ENCODE measurements at places on chromosomes 12 and 14.

DNA sequence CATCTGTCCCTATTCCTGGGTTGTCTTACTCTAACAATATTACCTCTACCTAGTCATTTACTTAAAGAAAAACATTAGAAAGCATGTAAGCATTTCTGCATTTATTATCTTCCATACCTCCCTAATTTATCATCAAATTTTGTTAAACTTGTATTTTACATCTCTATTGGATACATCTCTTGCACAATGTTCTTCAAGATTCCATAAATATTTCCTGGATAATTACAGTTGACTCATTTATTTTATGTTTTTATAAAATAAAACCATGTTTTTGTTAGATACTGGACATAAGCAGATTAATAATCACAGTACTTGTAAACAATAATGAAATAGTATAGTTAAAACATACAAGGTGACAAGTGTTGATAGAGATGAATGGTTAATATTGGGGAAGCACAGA lies 209.0 kb downstream of the TMTC3 start:
- no peak for DNase-seq

DNA sequence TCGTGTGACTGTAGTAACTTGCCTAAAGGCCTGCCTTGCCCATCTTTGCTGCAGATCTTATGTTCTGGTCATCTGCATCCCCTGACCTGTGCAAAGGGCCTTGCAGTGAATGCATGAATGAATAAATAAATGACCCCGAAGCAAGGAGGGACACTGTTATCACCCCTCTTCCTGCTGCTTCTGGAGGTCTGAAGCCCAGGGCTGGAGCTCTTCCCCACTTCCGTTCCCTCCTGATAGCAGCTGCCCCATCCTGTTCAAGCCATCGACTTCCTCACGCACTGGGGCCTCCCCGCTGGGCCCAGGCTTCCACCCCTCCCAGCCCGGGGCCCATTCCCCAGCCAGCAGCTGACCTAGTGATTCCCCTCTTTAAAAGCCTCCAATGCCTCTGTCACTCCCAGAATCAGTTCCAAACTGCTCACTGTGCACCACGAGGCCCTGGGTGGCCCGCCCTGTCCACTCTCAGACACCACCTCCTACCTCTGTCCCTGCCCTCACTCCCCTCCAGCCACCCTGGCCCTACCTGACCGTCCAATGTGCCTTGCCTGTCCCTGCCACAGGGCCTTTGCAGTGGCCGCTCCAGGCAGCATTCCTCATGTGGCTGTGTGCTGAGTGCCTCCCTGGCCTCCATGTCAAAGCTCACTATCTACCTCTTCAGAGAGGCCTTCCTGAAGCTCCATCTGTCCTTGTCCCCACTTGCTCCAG lies 78.6 kb downstream of the SCARB1 start:
- DNase-seq, result no peak

DNA sequence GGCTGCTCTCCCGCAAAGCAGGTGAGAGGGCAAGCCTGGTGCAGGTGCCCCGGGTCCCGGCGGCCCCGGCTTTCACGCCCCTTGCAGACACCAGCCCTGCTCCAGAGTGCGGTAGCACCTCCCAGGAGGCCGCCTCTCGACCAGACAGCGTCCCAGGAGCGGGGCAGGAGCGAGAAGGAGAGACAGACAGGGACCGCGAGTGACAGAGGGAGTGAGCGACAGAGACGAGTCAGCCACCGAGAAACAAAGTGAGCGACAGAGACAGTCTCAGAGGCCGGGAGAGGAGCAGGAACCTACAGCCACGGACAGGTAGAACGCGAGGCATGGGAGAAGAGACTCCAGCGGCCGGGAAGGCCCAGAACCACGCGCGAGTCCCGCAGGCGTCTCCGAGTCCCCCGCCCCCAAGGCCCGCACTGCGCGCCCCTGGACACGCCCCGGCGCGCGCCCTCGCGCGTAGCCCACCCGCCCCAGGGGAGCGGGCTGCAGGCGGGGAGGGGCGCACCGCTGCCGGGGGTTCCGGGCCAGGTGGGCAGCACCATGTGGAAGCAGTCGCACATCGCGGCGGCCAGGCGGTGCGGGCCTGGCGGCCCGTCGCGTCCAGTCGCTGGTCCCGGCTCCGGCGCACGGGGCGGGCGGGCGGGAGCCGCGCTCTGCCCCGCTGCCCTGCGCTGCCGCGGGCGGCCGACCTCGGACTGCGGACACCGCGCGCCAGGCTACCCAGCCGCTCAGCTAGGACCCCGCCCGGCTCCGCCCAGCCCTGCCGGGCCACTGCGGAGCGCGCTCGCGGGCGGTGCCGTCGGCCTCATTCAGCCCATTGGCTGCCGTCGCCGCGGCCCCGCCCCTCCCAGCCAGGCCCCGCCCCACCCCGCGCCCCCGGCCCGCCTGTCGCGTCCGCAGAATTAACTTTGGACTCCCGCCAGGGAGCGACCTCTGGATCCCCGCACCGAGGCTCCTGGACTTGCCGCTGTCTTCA lies at the start of gene AHNAK2:
TSS of gene AHNAK2 (minus strand) at position 694 of the 973 bp plus-strand sequence. CDS start at position 557, 137 bp downstream.
- DNase-seq, result peak; percentile 42

DNA sequence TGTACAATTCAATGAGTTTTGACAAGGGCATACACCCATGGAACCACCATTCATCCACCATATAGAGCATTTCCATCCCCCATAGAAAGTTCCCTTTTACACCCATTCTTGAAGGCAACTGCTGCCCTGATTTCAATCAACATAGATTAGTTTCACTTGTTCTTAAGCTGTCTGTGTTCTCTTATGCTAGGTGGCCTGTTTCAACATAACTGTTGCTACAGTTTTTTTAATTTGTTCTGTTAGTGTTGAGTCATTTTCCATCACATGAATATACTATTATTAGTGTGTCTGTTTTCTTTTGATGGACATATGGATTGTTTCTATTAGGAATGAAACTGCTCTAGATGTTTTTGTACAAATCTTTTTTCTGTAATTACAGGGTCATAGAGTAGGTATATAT lies 123.4 kb downstream of the PTPRQ start:
- DNase-seq, result peak; percentile 57

GRCh38 chr14:80310938-80311750 lies 99.8 kb upstream of the DIO2 start:
- DNase-seq, result no peak

DNA sequence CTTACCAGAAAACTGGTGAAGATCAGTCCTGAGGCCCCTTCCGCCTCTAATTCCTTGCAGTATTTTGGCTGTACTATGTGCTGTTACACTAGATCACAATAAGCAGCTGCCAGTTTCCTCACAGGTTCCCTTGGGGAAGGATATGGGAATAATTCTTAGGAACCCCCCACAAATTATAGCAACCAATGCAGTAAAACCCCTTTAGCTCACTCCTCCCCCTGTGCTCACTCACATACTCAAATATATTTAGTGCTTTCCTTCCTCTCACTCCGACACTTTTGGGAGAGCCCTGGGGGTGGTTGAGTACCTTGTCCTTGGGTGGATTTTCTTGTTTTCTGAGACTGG lies 162.7 kb downstream of the ETV6 start:
- DNase-seq, result no peak

DNA sequence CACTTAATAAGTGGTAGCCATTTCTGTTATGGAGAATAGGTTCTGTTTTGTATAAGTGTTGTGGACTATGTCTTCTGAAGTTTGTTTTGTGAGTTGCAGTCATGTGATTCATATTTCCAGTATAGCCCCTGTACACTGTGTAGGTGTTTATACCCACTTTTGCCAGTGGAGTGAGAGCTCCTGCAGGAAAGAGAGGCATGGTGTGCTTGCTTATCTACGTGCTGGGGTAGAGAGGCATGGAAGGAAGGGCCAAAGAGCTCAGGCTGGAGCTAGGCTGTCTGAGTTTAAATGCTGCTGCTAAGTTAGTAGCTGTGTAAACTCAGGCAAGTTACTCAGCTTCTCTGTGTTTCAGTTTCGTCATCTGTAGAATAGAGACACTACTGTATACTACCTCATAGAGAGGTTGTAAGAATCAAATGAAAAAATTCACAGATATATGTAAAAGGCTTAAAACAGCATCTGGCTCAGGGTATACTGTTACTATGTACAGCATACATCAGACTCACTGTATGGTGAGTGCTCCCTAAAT lies 88.2 kb upstream of the SLC38A2 start:
- DNase-seq, result no peak

- DNase-seq, result no peak
These were observed 441 bp downstream of the PDE3A start for GRCh38 chr12:20368651-20369304.

DNA sequence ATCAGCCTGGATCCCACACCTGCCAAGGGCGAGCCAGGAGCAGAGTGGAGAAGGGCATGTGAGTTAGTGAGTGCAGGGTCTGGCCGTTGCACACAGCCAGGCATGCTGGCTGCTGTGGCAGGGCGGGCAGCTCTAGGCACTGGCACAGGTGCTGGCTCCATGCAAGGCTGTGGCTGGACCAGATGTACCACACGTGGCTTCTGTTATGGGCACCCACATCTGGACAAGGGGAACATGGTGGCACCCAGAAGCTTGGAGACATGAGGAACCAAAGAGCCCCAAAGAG lies 20.1 kb downstream of the SERPINA3 start:
- no peak for DNase-seq

GRCh38 chr14:101915871-101916815 lies 48.2 kb upstream of the DYNC1H1 start:
- DNase-seq, result no peak

- no peak for DNase-seq
These were observed 32.9 kb downstream of the MAP1LC3B2 start for GRCh38 chr12:116591855-116592637.

DNA sequence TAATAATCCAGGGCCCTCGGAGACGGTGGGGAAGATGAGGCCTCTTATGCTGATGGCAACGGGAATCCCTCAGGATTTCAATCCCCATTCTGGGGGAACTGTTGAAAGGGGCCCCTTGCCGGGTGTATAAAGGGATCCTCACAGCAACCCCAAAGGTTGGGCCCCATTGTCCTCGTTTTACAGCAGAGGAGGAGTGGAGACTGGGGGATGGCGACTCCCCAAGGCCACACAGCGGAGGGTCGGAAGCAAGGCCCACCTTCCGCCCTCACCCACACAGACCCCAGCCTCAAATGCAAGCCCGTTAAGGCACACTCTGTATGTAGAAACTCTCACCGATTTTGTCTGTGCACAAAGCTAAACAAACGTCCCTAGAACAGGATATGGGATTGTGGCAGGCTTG lies 327.9 kb upstream of the DIO3 start:
- no peak for DNase-seq

DNA sequence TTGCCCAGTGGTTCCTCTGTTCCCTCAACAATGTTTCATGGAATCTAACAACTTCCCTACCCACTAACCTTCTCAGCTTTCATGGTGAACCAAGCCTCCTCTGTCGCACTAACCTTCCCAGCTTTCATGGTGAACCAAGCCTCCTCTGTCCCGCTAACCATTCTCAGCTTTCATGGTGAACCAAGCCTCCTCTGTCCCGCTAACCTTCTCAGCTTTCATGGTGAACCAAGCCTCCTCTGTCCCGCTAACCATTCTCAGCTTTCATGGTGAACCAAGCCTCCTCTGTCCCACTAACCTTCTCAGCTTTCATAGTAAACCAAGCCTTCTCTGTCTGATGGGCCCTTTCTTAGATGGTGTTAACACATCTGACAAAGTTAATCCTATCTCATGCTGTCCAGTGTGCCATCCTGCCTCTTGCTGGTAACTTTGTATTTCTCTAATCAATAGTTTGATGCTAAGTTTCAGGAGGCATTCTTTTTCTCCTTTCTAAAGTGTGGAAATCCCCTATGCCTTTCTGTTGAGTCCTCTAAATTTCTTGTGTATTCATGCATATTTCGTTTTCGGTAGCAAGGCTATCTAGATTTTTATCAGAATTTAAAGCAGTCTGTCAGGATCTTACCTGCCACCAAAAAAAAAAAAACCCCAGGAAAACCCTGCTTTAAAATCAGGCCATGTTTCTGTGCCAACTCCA lies 26.8 kb upstream of the KCNK13 start:
- DNase-seq, result no peak

- no peak for DNase-seq
These were observed 36.8 kb upstream of the E2F7 start for GRCh38 chr12:77102123-77102522.

DNA sequence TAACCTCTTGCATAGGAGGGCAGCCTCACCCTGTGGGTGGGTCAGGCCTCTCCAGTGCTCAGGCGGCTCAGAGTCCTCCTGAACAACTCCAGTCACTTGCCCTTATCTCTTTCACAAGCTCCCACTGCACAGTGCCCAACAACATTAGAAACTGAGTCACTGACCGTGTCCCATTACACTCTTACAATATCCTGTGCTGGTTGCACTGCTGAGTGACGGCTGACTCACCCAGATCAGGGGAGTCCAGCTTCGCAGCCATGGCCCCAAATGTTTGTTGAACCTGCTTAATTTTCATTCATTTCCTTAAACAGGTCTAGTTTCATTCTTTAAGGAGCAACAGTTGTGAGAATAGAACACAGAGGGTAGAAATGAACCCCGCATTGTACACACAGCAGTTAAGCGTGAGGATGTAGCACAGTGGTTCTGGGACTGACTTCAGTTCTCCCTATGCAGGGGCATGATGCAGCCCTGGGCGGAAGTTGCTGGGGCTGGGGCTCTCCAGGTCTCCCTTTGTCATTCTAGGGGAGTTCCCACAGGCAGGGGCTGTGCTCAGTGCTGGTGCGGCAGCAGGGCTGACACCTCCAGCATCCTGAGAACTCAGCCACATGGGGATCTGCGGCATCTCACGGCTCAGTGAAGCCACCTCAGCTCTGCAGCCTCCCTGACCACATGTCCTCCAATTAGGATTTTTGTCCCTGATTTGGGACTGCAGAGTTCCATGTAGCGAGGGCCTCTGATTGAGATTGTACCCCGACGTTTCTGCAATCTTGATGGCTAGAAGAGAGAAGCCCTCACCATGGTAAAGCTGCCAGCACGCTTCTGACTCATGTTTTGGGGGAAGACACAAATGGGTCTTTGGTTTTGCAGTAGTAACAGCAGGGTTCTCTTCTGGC lies 16.1 kb downstream of the GPR68 start:
- peak; percentile 42 for DNase-seq

GRCh38 chr12:6538420-6539313 lies 4.3 kb downstream of the GAPDH start:
- DNase-seq, result peak; percentile 26

DNA sequence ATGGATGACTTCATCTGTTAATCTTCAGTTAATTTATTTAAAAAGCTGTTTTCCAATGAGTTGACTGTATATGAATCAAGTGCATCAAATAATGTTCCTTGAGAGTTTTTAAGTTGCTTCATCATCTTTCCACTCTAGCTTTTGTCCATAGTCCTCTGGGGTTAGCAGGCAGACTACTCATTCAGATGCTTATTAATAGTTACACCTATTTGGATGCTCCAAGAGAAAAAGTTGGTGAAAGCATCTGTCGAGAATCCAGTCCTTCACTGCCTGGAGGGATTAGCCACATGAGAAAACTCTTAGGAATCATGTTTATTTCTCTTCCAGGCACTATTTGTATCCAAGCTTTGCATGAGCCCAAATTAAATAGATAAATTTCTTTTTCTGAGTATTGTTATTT lies 70.2 kb downstream of the DACT1 start:
- DNase-seq, result no peak

All from MV-4-11 (cell line).